ENCODE measurements at places on chromosomes 16 and 17.

DNA sequence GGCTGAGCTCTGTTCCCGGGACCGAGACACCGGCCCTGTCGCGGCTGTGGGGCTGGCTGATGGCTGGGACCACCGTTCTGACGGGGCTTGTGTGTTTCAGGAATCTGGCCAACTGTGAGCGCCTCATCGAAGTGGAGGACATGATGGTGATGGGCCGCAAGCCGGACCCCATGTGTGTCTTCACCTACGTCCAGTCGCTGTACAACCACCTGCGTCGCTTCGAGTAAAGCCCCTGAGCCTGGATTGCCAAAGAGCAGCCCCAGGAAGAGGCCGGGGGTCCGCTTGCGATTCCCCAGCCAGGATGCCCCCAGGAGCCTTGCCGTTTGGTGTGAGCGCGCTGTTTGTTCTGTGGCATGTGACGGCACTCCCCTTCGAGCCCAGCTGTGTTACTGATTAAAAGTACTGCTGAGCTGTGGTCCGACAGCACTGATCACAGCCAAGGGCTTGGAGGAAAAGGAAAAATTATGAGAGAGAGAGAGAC, 23.0 kb downstream of the SMTNL2 start:
- DNase-seq: no peak

- DNase-seq: no peak
Observed at GRCh38 chr17:47276868-47277267, 23.2 kb downstream of the ITGB3 start.

- no peak for DNase-seq
Observed at GRCh38 chr16:84654998-84655397, 6.7 kb downstream of the KLHL36 start.

GRCh38 chr17:7235693-7236665, 1.7 kb upstream of the DVL2 start:
- DNase-seq: no peak

Data from CD4-positive, CD25-positive, alpha-beta regulatory T cell (primary cell).